ENCODE measurements at places on chromosomes 6 and 20.

- peak; percentile 89 for DNase-seq
These were observed at the start of gene GINM1 for GRCh38 chr6:149565527-149566409. Gene GINM1, plus strand, starts transcription at chr6:149566375. Its CDS starts 40 bp downstream, at chr6:149566415.

DNA sequence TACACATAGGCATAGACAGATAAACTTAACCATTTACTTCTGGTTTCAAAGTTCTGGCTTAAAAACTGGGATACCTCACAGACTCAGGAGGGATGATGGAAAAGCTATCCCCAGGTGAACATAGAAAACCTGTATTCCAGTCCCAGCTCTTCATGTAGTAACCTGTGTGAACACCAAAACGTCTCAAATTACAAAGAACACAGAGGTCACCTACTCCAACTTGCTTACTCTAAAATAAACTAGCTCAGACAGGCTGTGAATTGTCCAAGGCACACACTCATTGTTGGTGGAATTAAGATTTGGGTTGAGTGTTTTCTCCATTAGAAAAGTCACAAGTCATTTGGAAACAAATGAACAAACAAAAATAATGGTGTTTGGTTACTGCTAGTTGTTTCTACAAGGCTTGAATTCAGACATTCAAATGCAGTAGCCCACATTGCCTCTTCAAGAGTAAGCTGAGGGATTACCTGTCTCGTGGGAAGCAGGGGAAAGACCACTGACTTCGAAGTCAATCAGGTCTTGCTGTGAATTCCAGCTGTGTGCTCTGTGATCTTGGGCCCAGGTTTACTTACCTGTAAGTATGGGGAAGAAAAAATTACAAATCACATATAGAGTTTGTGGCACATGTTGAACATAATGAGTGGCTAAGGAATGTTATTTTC, 48.2 kb upstream of the LRRC1 start:
- DNase-seq, result peak; percentile 75

DNA sequence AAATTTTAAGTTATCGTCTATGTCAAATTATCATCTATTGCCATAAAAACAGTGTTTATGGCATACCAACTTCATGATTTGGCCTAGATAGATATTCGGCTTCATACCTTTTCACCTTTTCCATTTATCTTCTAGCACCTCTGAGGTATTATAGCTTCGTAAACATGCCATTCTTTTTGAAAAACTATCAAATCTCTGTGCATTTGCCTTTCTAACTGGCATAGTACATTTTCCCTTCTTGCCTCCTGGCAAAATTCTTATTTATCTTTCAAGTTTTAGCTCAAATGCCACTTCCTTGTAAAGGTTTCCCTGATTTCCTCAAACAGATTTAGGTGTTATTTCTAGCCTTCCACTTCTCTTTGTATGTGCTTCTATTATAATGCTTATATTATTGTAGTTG, 7.0 kb upstream of the REV3L start:
- DNase-seq, result no peak

DNA sequence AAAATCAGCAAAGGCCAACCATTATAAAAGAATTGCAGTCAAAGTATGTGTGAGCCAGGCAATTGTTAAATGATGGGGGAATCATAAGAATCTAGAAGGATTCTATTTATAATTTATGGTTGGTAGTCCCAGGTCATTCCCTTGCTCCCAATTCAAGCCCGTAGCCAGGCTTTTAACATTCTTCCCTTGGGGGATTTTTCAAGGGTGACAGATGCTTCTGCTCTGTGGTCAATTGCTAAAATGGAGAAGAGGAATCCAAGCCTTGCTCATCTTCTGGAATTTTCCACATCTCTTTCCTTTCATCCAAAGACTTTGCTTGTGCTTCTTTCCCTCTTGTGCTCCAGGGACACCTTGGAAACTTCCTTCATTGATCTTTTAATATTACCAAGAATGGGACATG, 18.0 kb upstream of the BCAS1 start:
- no peak for DNase-seq

- no peak for DNase-seq
These were observed 51.6 kb upstream of the SNAP25 start for GRCh38 chr20:10167040-10167439.

DNA sequence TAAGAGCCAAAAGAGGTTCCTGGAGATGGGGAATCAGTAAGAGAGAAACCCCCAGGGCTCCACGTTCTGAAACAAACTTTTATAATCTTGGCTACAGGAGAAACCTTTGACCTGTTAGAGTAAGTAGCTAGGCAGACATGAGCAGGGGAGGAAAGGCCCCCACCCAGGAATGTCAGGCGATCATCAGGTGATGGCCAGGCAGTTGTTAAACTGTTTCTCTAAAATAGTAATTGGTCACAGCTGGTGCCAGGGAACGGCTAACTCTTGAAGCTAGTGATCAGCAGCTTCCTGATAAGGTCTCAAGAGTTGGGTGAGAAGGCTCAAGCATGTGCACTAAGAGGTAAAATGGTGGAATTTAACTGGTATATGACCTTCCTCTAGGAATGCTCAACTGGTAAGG, 263.8 kb downstream of the HDGFL1 start:
- no peak for DNase-seq

DNA sequence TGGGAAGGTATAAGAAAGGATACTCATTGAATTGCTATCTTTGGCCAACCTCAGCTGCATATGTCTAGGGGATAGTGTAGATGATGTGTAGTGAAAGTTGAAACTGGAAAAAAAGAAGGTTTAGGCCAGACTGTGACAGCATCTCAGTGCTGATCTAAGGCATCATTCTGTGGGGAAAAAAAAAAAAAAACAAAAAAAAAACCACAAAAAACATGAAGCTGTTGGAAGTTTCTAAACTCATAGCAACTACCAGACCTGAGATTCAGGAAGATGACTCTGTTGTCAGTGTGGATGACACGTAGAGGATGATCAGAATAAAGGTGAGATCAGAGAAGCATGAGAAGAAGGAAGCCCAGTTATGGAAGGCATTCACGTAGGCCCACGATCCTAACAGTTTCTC, 100.8 kb upstream of the CNKSR3 start:
- DNase-seq, result no peak

- DNase-seq, result no peak
These were observed 48.6 kb upstream of the SLC16A10 start for GRCh38 chr6:111038534-111039252.

DNA sequence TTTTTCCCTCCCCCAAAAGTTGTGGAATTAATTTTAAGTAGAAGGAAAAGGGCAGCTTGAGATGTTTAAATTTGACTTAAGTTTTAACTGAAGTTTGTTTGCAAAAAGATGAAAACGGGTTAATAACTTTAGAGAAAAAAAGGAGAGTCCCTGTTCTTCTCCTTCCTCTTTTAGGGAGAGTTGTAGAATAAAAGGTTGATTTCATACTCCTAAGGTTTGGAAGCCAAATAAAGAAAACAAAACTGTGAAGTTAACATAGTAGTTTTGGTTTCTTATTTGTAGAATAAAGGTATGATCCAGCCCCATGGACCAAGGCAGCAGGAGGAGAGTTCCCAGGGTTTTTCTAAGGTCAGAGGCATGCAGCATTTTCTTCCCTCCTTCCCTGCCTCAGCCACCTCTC, 33.4 kb downstream of the FOXO3 start:
- DNase-seq, result no peak

GRCh38 chr6:16712931-16713484, 48.3 kb downstream of the ATXN1 start:
- DNase-seq, result no peak

- no peak for DNase-seq
These were observed 162.5 kb downstream of the CD83 start for GRCh38 chr6:14280006-14280510.

DNA sequence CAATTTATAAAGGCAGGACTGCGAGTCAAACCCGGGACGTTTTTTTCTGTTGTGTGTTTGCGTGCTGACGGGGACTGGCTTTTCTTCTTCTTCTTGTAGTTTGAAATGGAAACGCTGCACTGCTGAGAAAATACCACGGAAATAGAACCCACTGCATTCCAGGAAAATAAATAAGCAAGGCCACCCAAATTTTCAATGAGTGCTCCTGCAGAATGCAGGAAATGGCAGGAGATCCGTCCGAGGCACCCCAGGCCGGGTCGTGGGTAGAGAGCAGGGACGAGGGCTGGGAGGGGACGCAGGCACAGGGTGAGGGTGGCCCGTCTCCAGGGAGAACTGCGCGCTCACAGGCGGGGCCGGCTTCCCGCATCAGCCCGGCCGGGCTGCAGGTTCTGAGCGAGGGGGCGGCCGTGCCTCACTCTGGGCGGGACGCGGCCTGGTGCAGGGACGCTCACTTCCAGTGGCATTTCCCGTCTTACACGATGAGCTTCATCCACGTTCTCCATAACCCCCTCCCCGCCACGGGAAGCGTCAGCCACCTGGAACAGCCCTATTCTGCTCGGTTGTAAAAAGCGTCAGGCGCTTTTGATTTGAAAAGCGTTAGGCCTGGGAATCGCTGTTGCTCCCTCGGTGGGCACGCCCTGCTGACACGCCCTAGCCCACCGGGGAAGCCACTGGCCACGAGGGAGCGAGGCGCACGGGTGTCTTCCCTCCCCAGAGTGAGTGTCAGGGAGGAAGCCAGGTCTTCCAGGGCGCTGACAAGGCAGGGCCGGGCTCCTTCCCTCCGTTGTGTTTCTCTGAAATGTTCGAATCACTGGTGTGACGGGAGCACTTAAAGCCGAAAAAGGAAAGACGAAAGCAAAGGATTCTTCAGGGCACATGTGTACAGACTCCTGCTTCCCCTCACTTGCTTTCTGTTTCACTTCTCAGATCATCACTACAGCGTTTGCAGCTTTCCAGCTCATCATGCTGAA, 17.9 kb upstream of the EXOC2 start:
- DNase-seq, result no peak

- DNase-seq, result no peak
These were observed 87.7 kb downstream of the HIVEP1 start for GRCh38 chr6:12099623-12100338.

GRCh38 chr20:46946181-46946624, 51.6 kb downstream of the EYA2 start:
- DNase-seq, result no peak

- DNase-seq, result no peak
These were observed 61.4 kb upstream of the TNFAIP3 start for GRCh38 chr6:137805622-137806021.

DNA sequence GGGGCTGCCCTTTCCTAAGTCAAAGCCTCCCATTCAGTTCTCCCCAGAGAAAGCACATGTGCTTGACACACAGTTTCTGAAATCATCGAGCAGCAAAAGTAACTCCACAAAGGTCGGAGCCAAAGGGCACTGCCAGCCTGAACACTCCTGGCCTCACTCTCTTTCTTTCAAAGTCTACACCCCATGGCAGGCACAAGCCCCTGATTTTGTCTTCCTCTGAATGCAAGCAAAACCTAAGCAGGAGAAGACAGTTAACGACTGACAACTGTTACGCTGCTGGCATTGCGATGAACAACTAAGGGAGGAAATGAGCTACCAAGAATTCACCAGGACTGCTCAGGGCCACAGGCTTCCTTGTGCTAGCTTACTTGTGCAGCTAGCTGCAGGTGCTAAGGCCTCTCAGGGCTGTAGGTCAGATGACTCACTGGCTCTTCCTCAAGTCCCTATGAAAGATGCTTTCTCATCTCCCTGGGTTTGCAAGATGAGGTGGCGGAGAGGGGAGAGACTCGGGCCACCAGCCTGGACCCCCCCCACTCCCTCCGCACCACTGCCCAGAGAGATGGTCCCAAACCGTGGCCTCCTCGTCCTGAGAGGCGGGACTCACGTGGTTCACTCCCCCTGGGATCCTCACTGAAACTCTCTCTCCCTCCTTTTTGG, 208.2 kb downstream of the DLL1 start:
- no peak for DNase-seq

GRCh38 chr20:47249913-47250312, 106.6 kb downstream of the ZMYND8 start:
- DNase-seq, result no peak

DNA sequence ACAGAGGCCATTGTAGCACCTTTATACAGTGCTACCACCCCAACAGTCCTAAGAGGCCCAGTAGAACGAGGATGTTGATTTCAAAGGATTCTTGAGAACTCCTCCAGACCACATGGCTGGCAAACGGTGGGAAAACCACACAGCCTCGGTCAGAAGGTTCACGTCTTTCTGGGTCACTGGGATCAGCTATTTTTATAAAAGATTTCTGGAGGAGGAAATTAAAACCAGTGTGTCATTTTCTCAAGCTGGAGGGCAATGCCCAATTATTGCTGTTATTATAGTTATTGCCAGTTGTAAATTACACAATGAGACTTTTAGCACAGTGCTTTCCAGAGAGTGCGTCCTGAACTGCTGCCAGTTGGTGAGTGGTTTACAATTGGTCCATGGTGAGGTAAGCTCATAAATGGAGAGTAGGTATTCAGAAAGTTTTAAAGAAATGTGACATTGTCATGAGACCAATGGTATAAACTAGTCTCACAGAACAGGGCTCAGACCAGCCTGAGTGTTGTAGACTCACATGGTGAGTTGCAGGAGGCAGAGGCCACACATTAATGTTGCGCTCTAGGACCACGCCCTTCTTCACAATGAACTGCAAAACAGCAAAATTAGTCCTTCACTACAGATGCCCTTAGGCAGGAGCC, 8.4 kb upstream of the PPP1R14C start:
- DNase-seq, result peak; percentile 68

Measured in NCI-H1105 (cell line).